Keratinocyte (primary cell): ENCODE measurements at places on chromosomes 6 and 20.
A peak's percentile ranks its signal among the peaks of the same experiment; 100 is the strongest.

DNA sequence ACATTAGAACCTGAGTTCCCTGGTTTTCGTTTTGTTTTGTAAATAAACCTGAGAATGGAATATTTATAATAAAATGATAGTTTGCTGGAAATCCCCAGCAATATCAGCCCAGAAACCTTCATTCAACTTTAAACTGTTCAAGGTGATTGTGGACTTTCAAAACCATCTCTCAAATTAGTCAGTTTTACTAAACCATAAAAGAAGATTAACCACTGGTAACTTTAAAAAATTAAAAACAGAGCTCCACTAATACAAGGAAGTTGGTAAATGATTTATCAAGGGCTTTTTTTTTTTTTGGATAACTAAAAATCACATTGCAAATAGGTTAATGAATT lies 10.0 kb downstream of the MBOAT1 start:
- H3K36me3 ChIP-seq, result no peaks in the 10 kb centered on the region
- H3K4me3 ChIP-seq, result no peak overlapping the region
- peak overlapping the region; percentile 90 for H3K27ac ChIP-seq

DNA sequence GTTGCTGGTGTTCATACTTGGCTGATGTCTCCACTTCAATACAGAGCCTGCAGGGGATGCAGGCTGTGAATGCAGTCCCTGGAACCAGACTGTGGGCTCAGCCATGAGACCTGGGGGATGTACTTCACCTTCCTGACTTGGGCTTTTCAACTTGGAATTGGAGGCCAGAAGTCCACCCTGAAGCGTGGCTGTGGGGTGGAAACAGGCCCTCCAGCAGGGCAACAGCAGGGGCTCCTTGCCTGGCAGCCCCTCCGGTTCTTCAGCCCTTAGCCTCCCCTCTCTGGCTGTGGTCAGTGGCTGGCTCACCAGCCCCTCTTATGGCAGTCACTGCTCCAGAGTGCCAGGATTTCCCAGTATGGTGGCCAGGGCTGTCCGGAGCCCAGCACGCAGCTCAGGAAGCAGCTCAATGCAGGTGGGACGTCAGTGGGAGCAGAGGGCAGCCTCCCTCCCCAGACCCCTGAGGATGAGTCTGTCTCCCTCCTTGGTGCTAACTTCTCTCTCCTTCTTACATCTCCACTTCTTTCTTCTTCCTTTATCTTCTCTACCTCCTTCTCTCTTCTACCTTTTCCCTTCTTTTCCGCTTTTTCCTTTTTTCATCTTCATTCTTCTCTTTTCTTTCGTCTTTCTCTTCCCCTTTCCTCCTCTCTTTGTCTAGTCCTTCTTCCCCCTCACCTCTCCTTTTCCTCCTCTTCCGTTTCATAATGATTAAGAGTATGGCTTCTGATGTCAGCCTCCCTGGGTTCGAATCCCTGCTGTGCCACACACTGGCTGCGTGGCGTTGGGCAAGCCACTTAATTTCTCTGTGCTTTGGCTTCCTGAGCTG lies 45.3 kb downstream of the SLC52A3 start:
- H3K27me3 ChIP-seq, result peaks cover 42% of the 10 kb centered on the region
- no peak overlapping the region for H3K27ac ChIP-seq
- no peaks in the 10 kb centered on the region for H3K4me1 ChIP-seq
- no peak overlapping the region for H3K4me3 ChIP-seq

DNA sequence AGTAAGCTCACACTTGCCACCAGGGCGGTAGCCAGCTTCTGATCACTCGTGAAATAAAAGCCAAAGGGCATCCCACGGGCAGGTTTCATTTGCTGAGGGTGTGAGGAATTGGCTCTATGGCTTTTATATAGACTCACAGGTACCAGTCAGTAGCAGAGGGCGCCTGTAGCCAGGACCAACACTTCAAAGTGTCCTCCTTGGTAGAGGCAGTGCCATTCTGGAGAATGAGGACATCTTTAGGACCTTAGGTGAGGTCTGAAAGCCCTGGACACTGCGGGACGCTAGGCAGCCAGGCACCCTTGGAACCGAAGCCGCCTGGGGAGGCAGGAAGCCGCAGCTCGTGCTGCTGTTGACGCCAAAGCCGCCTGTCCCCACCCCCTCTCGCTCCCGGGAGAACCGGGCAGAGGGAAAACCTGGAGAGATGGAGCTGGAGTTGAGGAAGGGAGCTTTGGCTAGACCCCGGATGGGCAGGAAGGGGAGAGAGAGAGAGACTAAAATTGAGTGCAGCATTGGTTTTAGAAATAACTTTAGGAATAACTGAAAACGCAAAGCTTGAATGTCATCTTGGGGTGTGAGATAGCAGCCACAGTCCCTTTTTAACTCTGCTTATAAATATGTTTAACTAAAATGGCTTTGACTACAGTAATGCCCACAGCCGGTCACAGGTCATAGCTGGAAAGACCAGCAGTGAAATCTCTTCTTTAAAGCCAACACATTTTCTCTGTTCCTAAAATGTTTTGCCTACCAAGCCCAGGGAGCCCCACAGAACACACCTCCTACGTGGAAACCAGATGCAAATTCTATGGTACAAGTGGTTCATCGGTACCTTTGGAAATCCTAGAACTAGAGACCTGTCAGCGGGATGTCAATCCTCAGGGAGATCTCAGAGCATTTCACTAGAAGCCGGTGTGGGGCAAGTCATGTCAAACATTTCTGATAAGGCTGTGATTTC lies 128.5 kb upstream of the CDYL start:
- H3K27me3 ChIP-seq, result no peaks in the 10 kb centered on the region
- no peaks in the 10 kb centered on the region for H3K36me3 ChIP-seq
- peaks cover 30% of the 10 kb centered on the region for H3K4me1 ChIP-seq
- H3K27ac ChIP-seq, result peak overlapping the region; percentile 42

DNA sequence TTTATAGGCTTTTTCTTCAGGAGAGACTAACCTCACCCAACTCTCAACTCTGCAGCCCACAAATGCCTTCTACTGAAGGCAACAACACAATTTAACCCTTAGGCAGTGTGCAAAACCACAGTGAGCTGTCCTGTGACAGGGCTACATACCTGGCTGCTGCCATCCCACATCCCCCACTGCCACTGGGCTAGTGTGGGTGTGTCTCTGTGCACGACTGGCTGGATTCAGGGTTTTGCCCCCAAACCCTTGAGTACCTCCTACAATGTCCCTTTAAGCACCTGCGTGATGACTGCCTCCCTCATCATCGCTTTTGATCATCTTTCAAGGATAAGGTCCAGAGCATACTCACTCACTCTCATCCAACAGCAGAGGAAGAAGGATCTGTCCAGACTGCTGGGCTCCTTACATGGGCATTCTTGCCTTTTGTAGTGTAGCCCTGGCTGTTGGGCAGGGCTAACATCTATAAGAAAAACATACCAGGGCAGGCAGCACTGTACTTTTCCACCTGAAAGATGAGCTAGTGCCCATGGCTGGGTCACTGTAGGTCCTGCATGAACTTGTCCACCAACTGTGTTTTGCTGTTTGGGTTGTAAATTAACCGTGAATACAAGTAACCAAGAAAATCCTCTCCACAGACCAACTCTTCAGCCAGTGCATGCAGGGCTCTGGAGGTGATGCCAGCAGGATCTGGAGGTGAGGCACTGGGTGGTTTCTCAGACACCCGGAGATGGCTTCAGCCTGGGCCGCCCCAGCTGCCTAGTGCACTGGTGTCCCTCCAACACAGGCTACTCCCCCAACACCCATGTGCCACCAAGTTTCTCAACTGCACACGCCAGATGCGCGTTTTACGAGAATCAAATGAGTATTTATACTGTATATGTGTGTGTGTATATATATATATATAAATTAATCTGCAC lies 45.2 kb downstream of the PLCG1 start:
- H3K4me1 ChIP-seq, result peaks cover 29% of the 10 kb centered on the region
- no peak overlapping the region for H3K4me3 ChIP-seq
- H3K36me3 ChIP-seq, result peaks cover 6% of the 10 kb centered on the region
- no peak for DNase-seq
- H3K27ac ChIP-seq, result no peak overlapping the region

- H3K4me1 ChIP-seq, result no peaks in the 10 kb centered on the region
- H3K36me3 ChIP-seq, result no peaks in the 10 kb centered on the region
- DNase-seq, result no peak
Observed at GRCh38 chr6:11448038-11448437, 89.5 kb upstream of the TMEM170B start.

GRCh38 chr20:47300071-47300470 lies 56.4 kb downstream of the ZMYND8 start:
- H3K4me3 ChIP-seq, result no peak overlapping the region
- H3K4me1 ChIP-seq, result peaks cover 17% of the 10 kb centered on the region
- H3K27me3 ChIP-seq, result no peaks in the 10 kb centered on the region
- H3K36me3 ChIP-seq, result peaks cover 42% of the 10 kb centered on the region
- H3K27ac ChIP-seq, result no peak overlapping the region

GRCh38 chr20:33188421-33188820 lies 20.5 kb downstream of the BPIFA2 start:
- no peaks in the 10 kb centered on the region for H3K36me3 ChIP-seq
- H3K27me3 ChIP-seq, result no peaks in the 10 kb centered on the region
- H3K4me3 ChIP-seq, result no peak overlapping the region
- no peak for DNase-seq
